ENCODE measurements at places on chromosomes 11 and 22.

- DNase-seq = no peak
Measured at GRCh38 chr11:827897-828192, at the start of gene CRACR2B. TSS of gene CRACR2B (plus strand) at chr11:827919. CDS start at chr11:828608, 689 bp downstream.

GRCh38 chr11:27263986-27264385 is 99.0 kb downstream of the CCDC34 start:
- DNase-seq = no peak

DNA sequence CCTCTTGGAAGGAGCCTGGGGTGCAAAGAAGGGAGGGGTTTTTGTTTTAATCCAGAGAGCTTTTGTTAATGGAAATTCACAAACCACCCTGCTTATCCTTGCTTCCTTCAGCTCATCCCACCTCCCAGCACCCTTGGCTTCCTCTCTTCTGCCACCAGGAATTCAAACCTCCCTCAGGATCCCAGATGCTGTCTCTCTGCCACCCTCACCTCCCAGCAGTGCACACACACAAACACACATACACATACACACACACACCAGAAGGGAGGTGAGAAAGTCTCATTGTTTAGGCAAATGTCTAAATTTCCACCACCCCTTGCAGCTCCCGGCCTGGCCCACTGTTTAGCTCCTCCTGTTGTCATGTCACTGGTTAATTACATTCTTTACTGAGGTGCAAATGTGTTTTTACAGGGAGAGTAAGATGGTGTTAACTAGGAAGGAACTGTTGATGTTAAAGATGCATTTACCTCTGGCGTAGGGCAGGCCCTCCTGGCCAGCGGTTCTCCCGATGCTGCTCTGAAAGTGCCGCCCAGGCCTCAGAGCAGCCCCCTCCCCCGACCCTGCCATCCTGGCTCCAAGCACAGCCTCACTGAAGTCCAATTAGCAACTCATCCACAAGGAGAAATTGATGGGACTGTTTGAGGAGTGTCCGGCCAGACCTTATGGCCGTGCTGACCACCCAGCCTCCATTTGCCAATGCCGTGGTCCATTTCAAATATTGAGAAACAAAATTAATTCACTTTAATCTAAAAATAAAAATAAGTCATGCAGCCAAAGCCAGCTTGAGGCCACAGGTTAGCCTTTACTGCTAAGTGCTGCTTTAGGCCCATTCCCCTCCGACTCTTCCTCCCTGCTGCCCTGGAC is 165.4 kb downstream of the FEZ1 start:
- no peak for DNase-seq

GRCh38 chr22:45548991-45549761 is 46.5 kb downstream of the FBLN1 start:
- no peak for DNase-seq

GRCh38 chr22:19680287-19680881 is 33.9 kb upstream of the SEPTIN5 start:
- no peak for DNase-seq

GRCh38 chr11:103596315-103596714 is 440.1 kb upstream of the DDI1 start:
- DNase-seq = no peak

GRCh38 chr11:5231111-5231510 is 3.2 kb downstream of the HBD start:
- DNase-seq = no peak

- no peak for DNase-seq
Measured at GRCh38 chr22:23844739-23845202, 6.0 kb upstream of the DERL3 start.

DNA sequence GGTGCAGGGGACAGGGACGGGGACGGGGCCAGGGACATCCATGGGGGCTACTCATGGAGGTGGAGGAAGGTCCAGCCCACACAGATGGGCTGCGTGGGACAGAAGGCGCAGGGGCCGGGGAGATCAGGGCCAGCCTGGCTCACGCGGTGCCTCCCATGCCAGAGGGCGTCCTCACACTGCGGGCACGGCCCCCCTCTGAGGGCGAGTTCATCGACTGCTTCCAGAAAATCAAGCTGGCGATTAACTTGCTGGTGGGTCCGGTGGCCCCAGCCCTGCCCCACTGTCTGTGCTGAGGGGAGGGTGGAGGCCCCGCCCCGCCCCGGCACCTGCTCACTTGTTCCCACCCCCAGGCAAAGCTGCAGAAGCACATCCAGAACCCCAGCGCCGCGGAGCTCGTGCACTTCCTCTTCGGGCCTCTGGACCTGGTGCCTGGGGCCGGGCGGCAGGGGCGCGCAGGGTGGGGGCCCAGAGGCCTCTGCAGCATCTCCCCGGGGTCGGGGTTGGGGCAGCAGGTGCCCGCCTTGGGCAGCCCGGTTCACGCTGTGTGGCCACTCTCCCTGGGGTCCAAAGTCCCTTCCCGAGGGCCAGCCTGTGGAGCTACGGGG is 15.8 kb downstream of the EPS8L2 start:
- DNase-seq = no peak

- no peak for DNase-seq
Measured at GRCh38 chr22:20647586-20648305, 126.2 kb upstream of the SERPIND1 start.

DNA sequence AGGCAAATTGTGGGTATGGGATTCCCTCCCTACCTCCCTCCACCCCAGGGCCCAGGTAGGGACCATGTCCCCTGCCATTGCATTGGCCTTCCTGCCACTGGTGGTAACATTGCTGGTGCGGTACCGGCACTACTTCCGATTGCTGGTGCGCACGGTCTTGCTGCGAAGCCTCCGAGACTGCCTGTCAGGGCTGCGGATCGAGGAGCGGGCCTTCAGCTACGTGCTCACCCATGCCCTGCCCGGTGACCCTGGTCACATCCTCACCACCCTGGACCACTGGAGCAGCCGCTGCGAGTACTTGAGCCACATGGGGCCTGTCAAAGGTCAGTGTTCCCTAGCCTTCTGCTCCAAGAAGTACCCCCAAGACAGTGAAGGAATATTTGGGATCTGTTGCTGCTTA is at the start of gene TOMT:
TOMT (plus strand) TSS at position 37 of the 400 bp plus-strand sequence; CDS start at position 65, 28 bp downstream.
- no peak for DNase-seq

GRCh38 chr11:62133328-62134065 is 9.7 kb downstream of the INCENP start:
- no peak for DNase-seq

DNA sequence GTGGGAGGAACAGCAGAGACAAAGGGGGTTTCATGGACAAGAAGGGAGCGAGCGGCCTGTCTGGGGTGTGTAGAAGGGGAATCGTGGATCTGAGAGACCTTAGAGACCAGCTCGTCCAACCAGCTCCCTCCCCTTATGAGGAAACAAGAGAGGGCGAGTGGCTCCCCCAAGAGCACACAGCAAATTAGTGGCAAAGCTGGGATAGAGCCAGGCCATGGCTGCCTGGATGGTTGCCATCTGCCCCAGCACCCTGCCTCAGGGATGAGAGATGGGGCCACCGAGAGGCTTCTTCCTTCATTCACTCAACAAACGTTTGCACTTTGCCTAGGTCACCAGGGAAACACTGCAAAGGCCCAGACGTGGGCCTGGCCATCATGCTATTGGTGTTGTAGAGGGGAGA is 4.1 kb downstream of the MAPK8IP1 start:
- DNase-seq = no peak

DNA sequence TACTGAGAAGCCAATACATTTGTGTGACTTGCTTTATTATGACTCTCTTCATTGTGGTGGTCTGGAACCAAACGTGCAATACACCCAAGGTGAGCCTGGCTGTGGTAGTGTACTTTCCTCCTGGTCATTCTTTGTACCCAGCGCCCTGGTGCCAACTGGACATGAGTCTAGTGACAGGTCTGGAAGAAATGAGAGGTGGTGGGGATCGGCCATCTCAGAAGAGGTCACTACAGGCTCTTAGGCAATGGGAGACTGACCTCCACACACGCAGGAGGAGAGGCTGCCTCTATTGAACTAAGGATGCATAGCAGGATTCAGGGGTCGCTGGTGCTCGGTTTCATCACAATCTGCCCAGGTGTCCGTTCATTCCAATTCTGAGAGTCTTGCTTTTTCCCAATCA is 56.4 kb upstream of the RTL6 start:
- DNase-seq = no peak

DNA sequence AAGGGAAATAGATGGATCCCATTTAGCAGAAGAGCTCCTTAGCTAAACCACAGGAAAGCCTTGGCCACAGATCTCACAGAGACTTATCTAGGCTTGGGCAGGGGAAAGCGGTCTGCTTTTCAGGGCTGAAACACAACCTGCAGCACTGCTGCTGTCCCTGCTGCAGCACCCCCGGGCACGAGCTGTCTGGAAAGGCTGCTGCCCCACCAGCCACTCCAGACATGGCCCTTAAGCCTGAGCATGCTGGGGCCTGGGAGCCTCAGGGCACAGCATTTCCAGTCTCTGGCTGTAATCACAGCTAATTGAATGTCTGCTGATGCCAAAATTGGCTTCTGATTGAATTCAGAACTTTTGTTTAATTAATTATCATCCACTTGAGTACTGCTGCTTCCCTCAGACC is 115.0 kb downstream of the TMPRSS5 start:
- no peak for DNase-seq

GRCh38 chr22:37162221-37163095 is 12.7 kb upstream of the IL2RB start:
- peak; percentile 76 for DNase-seq

- DNase-seq = no peak
Measured at GRCh38 chr11:65565624-65566453, 4.4 kb upstream of the ZNRD2 start.

- DNase-seq = no peak
Measured at GRCh38 chr22:35425971-35426800, 26.2 kb downstream of the MCM5 start.

- no peak for DNase-seq
Measured at GRCh38 chr11:60251485-60252212, 8.7 kb upstream of the MS4A4E start.

DNA sequence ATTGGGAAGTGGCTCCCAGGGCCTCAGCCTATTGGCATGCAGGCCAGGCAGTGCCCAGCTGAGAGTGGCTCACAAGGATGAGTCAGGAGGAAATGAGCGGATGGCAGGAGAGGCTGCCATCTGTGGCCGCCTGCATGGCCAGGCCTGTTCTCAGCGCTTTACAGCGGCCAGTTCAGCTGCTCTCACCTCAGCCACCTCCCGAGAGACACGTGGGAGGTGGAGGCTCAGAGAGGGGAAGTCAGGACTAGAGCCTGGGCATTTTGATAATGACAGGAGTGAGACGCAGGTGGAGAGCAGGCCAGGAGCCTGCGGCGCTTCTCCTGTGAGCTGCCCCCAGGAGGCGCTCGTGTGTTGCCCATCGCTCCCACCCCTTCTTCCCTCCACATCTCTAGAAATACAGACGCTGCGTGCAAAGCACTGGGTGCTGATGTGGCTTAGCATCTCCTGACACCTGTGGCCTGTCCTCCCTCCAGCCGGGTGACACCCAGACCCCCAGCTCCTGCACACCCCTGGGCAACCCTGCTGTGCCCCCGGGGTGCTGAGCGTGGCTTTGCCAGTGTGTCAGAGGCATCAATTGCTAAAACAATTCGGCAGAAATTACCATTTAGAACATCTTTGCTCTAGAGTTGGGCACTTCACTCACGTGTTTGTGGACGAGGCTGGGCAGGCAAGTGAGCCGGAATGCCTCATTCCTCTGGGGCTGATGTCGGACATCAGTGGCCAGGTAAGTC is 21.4 kb upstream of the PANX2 start:
- no peak for DNase-seq

DNA sequence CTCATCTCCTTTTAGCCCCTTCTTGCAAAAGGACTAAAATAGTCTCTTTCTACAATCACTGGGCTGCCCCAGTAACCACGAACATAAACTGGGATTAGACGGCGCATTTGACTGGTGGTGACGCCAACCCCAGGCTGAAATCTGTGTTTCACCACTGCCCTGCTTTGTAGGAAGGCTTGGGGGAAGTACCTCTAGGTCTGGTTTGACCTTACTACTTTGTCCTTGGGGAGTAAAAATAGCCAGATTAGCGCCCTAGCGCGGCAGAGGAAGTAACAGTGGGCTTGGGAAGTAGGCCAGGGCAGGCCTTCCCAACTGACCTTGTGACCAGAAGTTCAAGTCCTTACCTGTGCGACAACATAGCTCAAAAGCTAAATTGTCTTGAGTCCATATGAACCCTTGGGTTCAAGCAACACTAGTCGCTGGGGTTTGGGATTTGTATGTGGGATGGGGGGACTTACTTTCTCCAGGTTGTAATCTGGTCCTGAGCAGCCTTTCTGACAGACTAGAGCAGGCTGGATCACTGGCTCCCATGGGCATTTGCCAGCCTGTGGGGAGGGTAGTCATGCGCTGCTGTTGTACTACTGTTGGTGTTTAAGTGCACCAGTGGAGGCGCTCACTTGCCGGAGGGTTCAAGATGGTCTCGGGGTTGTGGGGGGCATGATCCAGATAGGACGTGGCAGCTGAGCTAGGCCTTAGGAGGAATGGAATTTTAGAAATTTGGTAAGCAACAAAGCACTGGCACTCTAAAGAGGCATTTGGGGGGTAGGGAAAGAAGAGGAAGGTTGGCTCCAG is 953 bp upstream of the PACS1 start:
- no peak for DNase-seq

DNA sequence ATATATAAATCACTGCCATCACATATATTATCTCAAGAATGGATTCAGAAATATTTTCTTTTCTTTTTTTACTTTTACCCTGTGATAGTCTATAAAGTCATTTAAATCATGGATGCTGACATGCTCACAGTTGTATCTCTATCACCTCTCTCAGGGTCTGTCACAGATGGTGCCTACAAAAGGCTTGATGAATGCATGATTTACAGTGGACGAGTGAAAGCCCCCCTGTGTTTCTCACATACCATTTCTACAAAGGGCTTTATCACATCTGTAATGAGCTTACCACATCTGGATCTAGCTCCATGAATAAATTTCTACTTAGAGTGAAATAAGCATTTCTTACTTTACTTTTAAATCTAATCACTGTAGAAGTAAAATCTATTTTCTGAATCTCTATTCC is 121.4 kb upstream of the CARD18 start:
- no peak for DNase-seq

GRCh38 chr11:30174265-30175020 is 56.4 kb upstream of the FSHB start:
- no peak for DNase-seq

DNA sequence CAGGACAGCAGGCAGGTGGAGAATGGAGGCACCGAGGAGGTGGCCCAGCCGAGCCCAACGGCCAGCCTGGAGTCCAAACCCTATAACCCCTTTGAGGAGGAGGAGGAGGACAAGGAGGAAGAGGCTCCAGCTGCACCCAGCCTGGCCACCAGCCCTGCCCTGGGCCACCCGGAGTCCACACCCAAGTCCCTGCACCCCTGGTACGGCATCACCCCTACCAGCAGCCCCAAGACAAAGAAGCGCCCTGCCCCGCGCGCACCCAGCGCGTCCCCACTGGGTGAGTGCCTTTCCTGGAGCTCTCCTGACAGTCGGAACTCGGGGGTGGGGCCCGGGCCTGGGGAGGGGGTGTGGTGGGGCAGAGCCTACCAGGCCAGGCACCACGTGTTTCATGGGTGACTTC is 19.7 kb downstream of the MICALL1 start:
- DNase-seq = no peak

- DNase-seq = no peak
Measured at GRCh38 chr11:110299006-110299785, 2.8 kb upstream of the RDX start.

Measured in activated naive CD4-positive, alpha-beta T cell treated with anti-CD3 and anti-CD28 coated beads, Interleukin-2, amount 50 U/mL, for 72 hours (primary cell).